A549 treated with CORT108297 at 1 μM for 4 hours (cell line): ENCODE measurements at places on chromosomes 6 and 20. TPM values are rescaled to one million over a fixed set of nuclear protein-coding genes. Genes with fewer than 3 reads are reported as not detected.

The CNBD2 gene
- total RNA-seq: 4.8 to 6.5 TPM (median 5.8 TPM) in 5 replicates

The PDE10A gene
- total RNA-seq: 31.1 to 36.1 TPM (median 34.3 TPM) in 5 replicates

The CSE1L gene
- 90.3 to 108 TPM (median 97.1 TPM) in 5 replicates for total RNA-seq

The HLA-DRB1 gene
- not detected in 5 replicates for total RNA-seq

The TRDN gene
- total RNA-seq: not detected in 5 replicates

The DEFB114 gene
- not detected in 5 replicates for total RNA-seq

The TSPO2 gene
- not detected in 5 replicates for total RNA-seq

The C2 gene
- 0.21 to 0.68 TPM (median 0.31 TPM) in 5 replicates for total RNA-seq

The RIMS4 gene
- 1.2 to 1.9 TPM (median 1.5 TPM) in 5 replicates for total RNA-seq

The KIFC1 gene
- total RNA-seq: 41.3 to 47.9 TPM (median 45.8 TPM) in 5 replicates

The C6orf141 gene
- 18.6 to 21.3 TPM (median 19.1 TPM) in 5 replicates for total RNA-seq

The FOXA2 gene
- total RNA-seq: 11.8 to 19.7 TPM (median 17.7 TPM) in 5 replicates

The FUT9 gene
- total RNA-seq: not detected in 5 replicates

The LPA gene
- total RNA-seq: 0.01 to 0.06 TPM (median 0.02 TPM) in 3 of 5 replicates, not detected in the others

The ADGB gene
- total RNA-seq: not detected in 5 replicates

The DSP gene
- total RNA-seq: 32.3 to 49.0 TPM (median 42.9 TPM) in 5 replicates

The CEP162 gene
- 1.5 to 3.3 TPM (median 2.0 TPM) in 5 replicates for total RNA-seq

The CASP8AP2 gene
- 4.4 to 7.0 TPM (median 6.3 TPM) in 5 replicates for total RNA-seq

The HUS1B gene
- total RNA-seq: 0.21 to 0.55 TPM (median 0.28 TPM) in 4 of 5 replicates, not detected in the other

The TNNC2 gene
- 0.13 to 0.35 TPM (median 0.24 TPM) in 3 of 5 replicates, not detected in the others for total RNA-seq

The NRSN1 gene
- not detected in 5 replicates for total RNA-seq

The RNF144B gene
- total RNA-seq: 0.17 to 1.1 TPM (median 0.39 TPM) in 5 replicates

The SMIM28 gene
- not detected in 5 replicates for total RNA-seq

The TAAR9 gene
- total RNA-seq: not detected in 5 replicates

The SOBP gene
- 0.88 to 1.4 TPM (median 1.0 TPM) in 5 replicates for total RNA-seq

The HEBP2 gene
- 16.0 to 37.1 TPM (median 36.2 TPM) in 5 replicates for total RNA-seq

The GPRC6A gene
- not detected in 5 replicates for total RNA-seq

The MTFR2 gene
- total RNA-seq: 11.2 to 13.3 TPM (median 12.2 TPM) in 5 replicates

The EYA4 gene
- 9.6 to 11.6 TPM (median 11.4 TPM) in 5 replicates for total RNA-seq

The TRIM15 gene
- total RNA-seq: 0.08 to 0.09 TPM in 2 of 5 replicates, not detected in the others

The OSTM1 gene
- total RNA-seq: 18.9 to 28.2 TPM (median 23.8 TPM) in 5 replicates

The MACROD2 gene
- total RNA-seq: 0.23 to 0.92 TPM (median 0.61 TPM) in 5 replicates

The GJA10 gene
- not detected in 5 replicates for total RNA-seq

The SOX18 gene
- 1.1 to 2.4 TPM (median 2.0 TPM) in 5 replicates for total RNA-seq

The LGSN gene
- total RNA-seq: 2.6 to 3.7 TPM (median 3.3 TPM) in 5 replicates

The SCRT2 gene
- total RNA-seq: not detected in 5 replicates

The POM121L2 gene
- 0.02 to 0.04 TPM in 2 of 5 replicates, not detected in the others for total RNA-seq
